ENCODE measurements at places on chromosomes 6 and 20.

DNA sequence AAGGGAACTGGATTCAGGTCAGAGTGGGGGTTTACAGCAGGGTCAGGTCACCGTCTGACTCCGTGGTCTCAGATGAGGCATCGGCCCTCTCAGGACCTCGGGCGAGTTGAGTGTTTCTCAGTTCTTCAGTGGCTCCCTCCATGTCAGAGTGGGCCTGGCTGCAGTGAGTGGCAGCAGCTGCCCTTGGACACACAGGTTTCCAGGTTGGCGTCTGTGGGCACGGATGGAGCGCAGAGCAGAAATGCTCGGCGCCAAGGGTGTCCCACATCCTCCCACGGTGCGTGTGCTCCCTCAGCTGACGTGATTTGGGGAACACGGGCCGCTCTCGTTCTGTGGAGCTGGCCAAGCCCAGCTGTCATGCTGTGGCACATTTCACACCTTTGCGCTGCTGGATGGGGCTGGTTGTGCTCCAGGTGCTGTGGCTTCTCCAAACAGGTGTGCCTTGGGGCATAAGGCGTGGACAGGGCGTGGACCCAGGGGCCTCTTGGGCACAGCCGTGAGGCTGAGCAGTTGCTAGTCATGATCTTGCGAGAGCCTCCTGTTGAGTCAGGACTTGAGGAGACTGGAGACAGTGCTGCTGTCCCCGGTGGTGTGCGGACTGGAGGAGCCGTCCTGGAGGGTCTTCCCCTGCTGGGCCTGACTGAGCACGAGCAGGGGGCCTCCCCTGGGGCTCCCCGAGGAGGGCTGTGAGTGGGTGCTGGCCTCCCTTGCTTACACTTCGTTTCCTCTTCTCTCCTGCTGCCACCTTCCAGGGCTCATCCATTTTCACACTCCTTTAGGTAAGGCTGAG lies 9.5 kb upstream of the DNAJC5 start:
- DNase-seq = no peak

DNA sequence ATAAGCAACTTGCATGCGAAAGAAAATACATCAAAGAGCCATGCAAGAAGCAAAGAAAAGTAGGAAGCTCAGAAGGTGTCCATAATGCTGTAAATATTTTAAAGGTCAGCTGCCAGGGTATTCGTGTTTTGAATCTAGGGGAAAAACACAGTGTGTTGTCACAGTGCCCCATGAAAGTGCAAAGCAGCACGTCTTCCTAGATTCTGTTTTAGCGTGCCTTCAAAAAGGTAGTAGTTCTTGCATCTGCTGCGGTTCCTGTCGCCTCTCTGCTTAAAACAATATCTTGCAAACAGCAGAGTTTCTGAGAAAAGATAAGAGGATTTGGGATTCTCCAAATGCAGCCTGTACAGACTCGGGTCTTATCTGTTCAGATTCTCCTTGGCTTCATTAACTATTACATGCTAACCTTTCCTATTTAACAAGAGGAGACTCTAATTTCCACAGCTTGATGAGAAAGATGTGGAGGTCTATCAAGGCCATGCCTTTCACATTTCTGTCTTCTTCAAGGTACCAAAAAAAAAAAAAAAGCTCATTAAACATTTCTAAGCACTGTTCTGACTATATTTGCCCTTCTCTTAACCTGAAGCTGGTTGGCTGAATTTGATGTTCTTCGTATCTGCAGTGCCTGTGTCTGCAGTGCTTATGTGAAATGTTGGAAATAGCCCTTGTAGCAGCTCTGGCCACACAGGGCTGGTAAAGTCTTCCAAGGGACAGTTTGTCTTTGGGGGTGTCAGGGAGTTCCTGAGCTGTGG lies 297.5 kb downstream of the ADGB start:
- no peak for DNase-seq

DNA sequence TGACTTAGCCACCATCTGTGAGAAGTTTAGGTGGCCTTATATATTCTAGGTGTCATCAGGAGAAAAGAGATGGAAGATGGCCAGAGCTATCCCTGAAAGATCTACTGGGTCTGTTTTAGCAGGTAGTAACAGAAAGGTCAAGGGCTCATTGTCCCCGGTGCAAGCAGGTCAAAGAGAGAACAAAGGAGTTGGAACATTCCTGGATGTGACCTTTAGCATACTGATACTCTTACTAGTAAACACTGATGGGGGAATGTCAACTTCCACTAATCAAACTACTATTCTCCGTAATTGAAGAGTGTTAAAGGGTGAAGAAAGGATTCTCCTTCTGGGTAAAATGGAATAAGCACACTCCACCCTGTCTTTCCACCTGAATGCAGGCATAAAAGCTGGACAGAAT lies 4.0 kb upstream of the MCUR1 start:
- DNase-seq = no peak

DNA sequence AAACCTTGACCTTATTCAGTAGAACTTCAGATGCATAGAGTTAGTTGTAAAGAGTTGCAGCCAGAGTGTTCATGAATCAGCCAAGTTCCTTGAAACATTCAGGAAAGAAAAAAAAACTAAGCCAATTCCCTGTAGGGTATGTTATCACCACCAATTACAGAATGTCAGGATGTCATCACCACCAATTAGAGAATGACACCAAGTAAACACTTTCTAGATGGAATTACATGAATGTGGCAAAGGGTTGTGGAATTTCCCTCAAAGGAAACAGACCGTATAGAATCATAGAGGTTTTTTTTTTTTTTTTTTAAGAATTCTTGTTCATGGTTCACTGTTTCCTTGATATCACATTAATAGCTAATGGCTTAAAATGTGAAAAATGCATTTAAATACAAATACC lies 472.1 kb upstream of the RNF217 start:
- no peak for DNase-seq

DNA sequence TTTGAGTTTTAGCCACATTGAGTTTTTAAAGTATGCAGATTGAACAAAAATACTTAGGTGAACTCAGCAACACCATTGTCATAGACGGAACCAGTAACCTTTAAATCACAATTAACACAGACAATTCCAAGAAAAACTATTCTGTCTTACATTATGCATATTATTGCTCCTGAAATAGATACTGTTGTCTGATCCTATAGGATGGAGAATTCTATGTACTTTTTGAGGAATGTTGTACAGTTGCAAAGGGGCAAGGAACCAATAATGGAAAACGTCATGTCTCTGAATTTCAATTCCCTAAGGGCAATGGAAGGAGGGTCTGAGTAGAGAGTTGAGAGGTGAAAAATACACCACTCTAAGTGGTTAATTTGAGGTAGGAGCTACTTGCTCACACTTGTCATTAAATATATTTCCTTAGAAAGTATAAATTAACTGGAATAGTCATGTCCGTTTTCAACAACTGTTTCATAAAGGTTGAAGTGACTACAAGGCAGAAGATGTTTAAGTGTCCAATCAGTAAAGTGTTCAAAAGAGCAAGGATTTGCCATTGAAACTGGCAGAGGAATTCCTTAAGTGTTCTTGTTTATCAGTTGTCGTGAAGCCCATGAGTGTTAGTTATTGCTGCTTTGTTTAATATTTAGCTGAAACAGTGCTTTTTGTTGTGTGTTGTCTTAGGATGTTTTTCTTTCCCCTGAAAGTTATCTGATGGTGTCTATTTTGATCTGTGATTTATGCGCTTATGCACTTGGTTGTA lies 1.3 kb downstream of the NKAIN2 start:
- no peak for DNase-seq

DNA sequence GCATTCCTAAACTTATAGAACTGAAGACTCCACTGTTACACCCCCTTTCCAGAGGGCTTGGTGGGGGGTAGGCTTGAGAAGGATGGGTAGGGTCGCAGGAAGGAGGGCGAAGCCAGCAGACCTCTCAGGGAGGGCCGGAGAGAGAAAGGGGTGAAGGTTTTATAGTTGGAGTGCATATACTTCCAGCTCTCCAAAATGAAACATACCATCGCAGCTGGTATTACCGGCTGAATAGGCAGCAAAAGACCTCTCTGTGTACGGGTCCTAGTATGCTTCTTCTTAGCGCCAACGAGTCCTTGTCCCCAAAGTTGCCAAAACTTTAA lies 1.0 kb upstream of the VGLL2 start:
- no peak for DNase-seq

DNA sequence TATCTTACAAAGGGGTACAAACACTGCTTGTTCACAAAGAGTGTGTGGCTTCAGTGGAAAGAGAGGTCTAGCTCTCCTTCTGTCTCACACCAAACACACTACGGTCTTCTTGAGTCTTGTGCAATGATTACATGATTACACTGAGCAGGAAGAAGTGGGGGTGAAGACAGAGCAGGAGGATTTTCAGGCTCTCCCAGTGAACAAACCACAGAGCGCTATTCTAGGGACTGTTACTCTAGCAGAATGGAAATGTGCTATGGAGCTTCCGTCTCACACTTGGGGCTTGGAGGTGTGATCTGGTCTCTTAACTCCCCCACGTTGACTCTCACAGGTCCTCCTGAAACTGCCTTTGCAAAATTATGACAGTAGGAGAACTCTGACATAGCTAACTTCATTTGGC lies 203.4 kb downstream of the MYLK4 start:
- DNase-seq = no peak

Measured in cerebellar nuclear complex (tissue), 1 donor.